Caki2 (cell line): ENCODE measurements at places on chromosomes 5 and 9.

GRCh38 chr9:76926324-76926741, 20.4 kb upstream of the PRUNE2 start:
- DNase-seq, result peak; percentile 12

DNA sequence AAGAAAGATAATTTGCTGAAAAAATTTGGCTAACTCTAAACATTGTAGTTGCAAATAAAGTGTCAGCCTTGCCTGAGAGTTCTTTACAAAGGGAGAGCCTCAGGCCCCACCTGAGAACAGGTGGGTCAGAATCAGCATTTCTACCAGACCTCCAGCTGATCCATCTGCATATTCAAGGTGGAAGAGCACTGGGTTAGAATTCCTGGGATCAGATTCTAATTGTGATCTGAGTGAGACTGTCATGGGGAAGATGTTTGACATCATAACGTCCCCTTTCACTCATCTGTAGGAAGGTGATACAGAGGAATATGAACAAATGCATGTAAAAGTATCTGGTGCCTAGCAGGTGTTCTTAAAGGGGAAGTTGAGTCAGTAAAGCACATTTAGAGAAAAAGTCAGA, 54.6 kb downstream of the FBXL7 start:
- no peak for DNase-seq

GRCh38 chr5:173329491-173330337, 1.5 kb upstream of the STC2 start:
- DNase-seq, result peak; percentile 87

- DNase-seq, result no peak
These were observed 381.1 kb upstream of the ACTBL2 start for GRCh38 chr5:57863661-57864060.

GRCh38 chr5:169580964-169581363, 2.6 kb upstream of the SPDL1 start:
- DNase-seq, result no peak

GRCh38 chr5:173293817-173294672, 34.2 kb downstream of the STC2 start:
- DNase-seq, result peak; percentile 83
